ENCODE measurements at places on chromosomes 7 and 10.

GRCh38 chr7:96090756-96091155 is 231.1 kb downstream of the SLC25A13 start:
- DNase-seq, result no peak

- no peak for DNase-seq
Measured at GRCh38 chr10:44379907-44380306, 5.0 kb downstream of the CXCL12 start.

- DNase-seq, result no peak
Measured at GRCh38 chr7:154750353-154750801, 252.5 kb downstream of the PAXIP1 start.

DNA sequence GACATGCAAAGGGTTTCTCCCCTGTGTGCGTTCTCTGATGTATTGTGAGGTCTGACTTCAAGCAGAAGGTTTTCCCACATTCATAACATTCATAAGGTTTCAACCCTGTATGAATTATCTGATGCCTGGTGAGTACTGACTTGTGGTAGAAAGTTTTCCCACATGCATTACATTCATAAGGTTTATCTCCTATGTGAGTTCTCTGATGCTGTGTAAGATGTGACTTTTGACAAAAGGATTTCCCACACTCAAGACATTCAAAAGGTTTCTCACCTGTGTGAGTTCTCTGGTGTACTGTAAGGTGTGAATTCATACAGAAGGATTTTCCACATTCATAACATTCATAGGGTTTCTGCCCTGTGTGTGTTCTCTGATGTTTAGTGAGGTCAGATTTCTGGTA is 45.1 kb downstream of the ZNF33B start:
- DNase-seq, result no peak

GRCh38 chr10:34589275-34589674 is 225.8 kb downstream of the PARD3 start:
- DNase-seq, result no peak

DNA sequence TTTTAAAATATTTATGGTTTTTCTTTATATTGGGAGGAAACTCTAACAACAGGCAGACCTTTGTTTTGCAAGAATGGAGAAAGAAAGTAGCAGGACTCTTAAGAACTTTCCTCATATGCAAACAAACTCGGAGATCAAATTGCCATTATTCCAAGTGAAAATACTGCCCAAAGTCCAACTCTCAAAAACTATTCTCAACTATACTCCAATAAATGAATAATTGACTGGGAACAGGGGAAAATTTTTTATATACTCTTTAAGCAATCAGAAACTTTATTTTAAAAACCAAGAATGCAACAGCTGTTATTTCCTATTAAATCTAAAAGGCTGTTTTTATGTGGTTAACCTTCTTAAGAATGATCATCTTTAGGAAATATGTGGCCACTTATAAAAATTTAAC is 101.9 kb downstream of the COL28A1 start:
- no peak for DNase-seq

Measured in GM13977 (cell line).